ENCODE measurements at places on chromosomes 5 and 9.
A peak's percentile ranks its signal among the peaks of the same experiment; 100 is the strongest.

DNA sequence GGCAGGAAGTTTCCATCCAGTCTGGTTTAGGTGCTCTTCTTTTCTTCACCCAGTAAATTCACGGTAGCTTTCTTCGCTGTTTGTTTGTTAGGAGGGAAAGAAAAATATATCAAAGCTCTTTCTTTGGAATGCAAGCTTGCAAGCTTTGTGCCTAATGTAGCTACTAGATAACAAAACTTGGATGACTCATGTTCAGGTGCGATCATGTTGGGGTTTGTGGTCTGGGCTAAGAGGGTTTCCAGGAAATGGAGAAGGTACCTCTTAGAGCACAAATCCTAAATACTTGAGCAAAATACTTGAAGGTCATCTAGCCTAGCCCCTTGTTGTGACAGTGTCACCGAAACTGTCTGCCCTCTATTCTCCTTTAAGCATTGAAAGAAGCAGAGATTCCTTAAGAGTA lies 17.7 kb downstream of the SRP19 start:
- DNase-seq, result peak; percentile 16

GRCh38 chr5:174317256-174317894 lies 271.9 kb downstream of the NSG2 start:
- DNase-seq, result peak; percentile 42

- DNase-seq, result peak; percentile 58
Observed at GRCh38 chr5:132427281-132428146, 58.0 kb downstream of the SLC22A5 start.

- DNase-seq, result peak; percentile 11
Observed at GRCh38 chr5:132264546-132265335, 7.2 kb downstream of the PDLIM4 start.

DNA sequence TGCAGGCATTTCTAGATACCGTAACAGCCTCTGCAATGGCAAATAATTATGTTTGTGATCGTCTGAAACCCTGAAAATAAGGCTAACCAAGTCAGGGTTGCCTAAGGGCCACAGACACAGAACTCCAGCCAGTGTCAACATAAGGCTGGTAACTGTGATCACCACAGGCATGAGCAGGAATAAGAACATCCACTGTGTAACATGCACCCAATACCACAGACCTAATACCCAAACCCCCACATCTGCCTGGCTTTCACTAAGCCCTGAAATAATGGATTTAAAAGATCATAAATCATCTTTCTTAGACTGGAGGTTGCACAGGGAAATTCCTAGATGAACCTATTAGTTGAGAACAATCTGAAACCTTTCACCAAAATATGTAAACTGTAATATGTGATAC lies 394.5 kb downstream of the NFIB start:
- no peak for DNase-seq
